ENCODE measurements at places on chromosomes 5 and 9.

DNA sequence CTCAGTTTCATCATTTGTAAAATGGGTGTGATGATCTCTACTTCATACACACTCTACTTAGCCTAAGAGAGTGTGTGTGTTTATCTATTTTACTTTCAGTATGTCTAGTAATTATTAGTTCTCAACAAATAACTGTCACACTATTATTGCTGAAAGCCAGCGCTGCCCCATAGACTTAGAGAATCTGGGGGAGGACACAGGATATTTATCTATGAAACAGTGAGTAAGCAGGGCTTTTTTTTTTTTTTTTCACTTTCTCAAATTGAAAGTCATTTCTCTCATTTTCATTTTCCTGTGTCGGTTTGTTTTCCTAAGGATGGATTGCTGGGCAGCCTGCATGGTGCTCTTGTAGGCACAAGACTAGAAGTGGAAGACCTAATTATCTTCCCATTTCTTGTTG, 248.4 kb upstream of the RPS23 start:
- no peak for DNase-seq

- DNase-seq: no peak
Observed at GRCh38 chr5:168303393-168304025, 12.1 kb downstream of the WWC1 start.

DNA sequence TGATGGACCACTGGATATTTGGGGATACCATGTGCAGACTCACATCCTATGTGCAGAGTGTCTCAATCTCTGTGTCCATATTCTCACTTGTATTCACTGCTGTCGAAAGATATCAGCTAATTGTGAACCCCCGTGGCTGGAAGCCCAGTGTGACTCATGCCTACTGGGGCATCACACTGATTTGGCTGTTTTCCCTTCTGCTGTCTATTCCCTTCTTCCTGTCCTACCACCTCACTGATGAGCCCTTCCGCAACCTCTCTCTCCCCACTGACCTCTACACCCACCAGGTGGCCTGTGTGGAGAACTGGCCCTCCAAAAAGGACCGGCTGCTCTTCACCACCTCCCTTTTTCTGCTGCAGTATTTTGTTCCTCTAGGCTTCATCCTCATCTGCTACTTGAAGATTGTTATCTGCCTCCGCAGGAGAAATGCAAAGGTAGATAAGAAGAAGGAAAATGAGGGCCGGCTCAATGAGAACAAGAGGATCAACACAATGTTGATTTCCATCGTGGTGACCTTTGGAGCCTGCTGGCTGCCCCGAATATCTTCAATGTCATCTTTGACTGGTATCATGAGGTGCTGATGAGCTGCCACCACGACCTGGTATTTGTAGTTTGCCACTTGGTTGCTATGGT, 54.5 kb upstream of the HNRNPA0 start:
- DNase-seq: peak; percentile 19

DNA sequence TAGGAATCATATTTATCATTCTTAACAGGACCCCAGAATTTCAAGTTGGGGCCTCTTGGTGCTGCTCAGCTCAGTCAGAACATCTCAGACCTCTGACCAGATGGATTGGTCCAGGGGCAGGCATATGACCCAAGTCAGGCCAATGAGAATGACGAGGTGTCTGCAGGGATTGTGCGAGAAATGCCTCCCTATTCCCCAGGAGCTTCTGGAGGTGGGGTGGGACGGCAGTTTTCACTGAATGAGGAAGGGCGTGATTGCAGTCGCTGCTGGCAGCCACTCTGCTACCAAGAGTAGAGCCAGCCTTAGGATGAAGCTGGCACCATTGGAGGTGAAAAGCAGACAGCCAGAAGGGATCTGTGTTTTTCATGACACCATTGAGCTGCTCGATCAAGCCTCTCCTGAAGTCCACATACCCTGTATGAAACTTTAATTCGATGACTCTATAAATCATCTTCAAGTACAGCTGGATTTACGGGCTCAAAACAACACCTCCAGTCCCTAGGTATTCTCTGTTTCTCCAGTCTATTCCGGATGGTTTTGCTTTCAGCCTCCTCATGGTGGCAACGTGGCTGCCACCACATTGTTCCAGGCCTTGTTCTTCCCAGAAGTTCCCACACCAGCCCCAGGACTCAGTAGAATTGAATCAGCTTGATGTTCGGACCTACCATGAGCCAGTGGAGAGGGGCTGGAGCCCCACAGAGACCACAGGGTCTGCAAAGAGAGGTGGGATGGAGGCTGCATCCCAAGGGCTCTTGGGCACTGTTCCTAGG, 70.2 kb upstream of the ADAMTS2 start:
- no peak for DNase-seq

DNA sequence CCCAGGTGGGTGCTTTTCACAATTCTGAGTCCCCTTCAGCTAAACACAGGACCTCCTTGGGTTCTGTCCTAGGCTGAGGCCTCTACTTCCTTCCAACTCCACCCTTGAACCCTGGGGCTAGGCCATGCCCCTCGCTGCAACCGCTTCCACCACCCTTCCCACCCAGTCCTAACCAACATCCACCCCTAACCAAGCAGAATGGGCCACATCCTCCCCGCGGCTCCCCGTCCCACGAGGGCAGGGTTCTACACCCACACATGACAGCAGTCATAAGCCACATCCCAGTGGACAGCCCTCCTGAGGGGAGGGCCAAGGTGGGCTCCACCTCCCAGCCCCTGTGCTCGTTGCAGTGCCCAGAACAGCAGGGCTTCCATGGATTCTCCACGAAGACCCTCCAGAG, 65.8 kb downstream of the SHB start:
- no peak for DNase-seq
